Esophagus squamous epithelium (tissue), 5 donors: ENCODE measurements at places on chromosomes 4 and X. TPM values are rescaled to one million over a fixed set of nuclear protein-coding genes. Genes with fewer than 3 reads are reported as not detected.

GRCh38 chr4:154439224-154439623 is 52.4 kb downstream of the DCHS2 start:
- H3K4me3 ChIP-seq: no peak overlapping the region
- H3K36me3 ChIP-seq: no peaks in the 10 kb centered on the region
- H3K27me3 ChIP-seq: no peaks in the 10 kb centered on the region
- H3K27ac ChIP-seq: no peak overlapping the region

The HSFX4 gene
- total RNA-seq: not detected

- no peak overlapping the region for H3K27ac ChIP-seq
- H3K4me1 ChIP-seq: no peaks in the 10 kb centered on the region
- H3K4me3 ChIP-seq: no peak overlapping the region
- peaks cover 11% of the 10 kb centered on the region for H3K36me3 ChIP-seq
- H3K27me3 ChIP-seq: no peaks in the 10 kb centered on the region
- no peak for DNase-seq
These were observed 20.6 kb downstream of the SH3D19 start for GRCh38 chr4:151304755-151305154.

- peaks cover 6% of the 10 kb centered on the region for H3K4me1 ChIP-seq
- DNase-seq: no peak
These were observed 1.8 kb upstream of the ZCCHC4 start for GRCh38 chr4:25310803-25311166.

GRCh38 chr4:173379929-173380328 is 9.2 kb downstream of the SAP30 start:
- no peak for DNase-seq
- no peaks in the 10 kb centered on the region for H3K36me3 ChIP-seq
- H3K4me1 ChIP-seq: peaks cover 8% of the 10 kb centered on the region
- H3K27ac ChIP-seq: no peak overlapping the region
- no peak overlapping the region for H3K4me3 ChIP-seq

- no peaks in the 10 kb centered on the region for H3K4me1 ChIP-seq
- H3K4me3 ChIP-seq: peak overlapping the region; percentile 64
- no peaks in the 10 kb centered on the region for H3K36me3 ChIP-seq
- DNase-seq: no peak
- no peaks in the 10 kb centered on the region for H3K27me3 ChIP-seq
These were observed 721 bp upstream of the MAOA start for GRCh38 chrX:43655151-43656004.

DNA sequence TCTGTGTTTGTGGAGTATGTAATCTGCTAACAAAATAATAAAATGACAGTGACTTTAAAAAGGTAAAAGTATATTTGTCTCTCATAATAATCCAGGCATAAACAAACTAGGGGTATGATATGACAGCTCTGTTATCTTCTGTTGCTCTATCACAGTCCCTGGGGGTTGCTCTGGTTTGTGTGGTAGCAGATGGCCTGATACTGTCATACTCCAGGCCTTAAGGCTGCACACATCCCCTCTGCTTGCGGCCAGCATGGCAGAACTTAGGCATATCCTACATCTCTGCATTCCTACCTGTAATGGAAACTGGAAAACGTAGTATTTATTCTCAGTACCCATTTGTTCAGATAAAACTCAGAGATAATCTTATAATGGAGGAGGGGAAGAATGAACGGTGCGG is 117.9 kb upstream of the HAND2 start:
- DNase-seq: no peak
- H3K27ac ChIP-seq: no peak overlapping the region
- H3K36me3 ChIP-seq: no peaks in the 10 kb centered on the region
- no peak overlapping the region for H3K4me3 ChIP-seq
- no peaks in the 10 kb centered on the region for H3K27me3 ChIP-seq

The SYTL4 gene
- total RNA-seq: 5.5 TPM

GRCh38 chr4:155889031-155889793 is 14.3 kb upstream of the TDO2 start:
- DNase-seq: no peak
- H3K27me3 ChIP-seq: no peaks in the 10 kb centered on the region
- no peak overlapping the region for H3K27ac ChIP-seq
- no peaks in the 10 kb centered on the region for H3K36me3 ChIP-seq

GRCh38 chr4:53748328-53748772 is 157.1 kb upstream of the LNX1 start:
- peak; percentile 5 for DNase-seq
- no peak overlapping the region for H3K27ac ChIP-seq
- H3K27me3 ChIP-seq: no peaks in the 10 kb centered on the region
- no peaks in the 10 kb centered on the region for H3K4me1 ChIP-seq
- H3K36me3 ChIP-seq: no peaks in the 10 kb centered on the region

The XG gene
- 15.4 TPM for total RNA-seq

DNA sequence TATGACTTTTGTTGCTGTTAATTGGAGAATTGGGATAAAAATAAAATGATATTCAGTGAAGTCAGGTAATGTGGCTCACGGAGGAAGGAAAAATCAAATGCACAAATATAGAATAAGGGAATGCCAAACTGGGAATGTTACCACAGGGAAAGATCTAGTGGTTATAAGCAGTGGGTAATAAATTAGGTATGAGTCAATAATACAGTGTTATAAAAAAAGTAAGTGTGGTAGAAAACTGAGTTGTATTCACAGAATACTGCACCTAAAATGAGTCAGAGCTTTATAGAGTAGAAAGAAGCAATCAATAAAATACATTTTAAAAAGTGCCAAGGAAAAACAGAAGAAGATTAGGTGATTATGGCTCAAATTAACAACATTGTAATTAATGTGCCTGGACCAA is 34.5 kb downstream of the INTS12 start:
- H3K4me1 ChIP-seq: no peaks in the 10 kb centered on the region
- H3K36me3 ChIP-seq: no peaks in the 10 kb centered on the region
- H3K4me3 ChIP-seq: no peak overlapping the region
- H3K27me3 ChIP-seq: no peaks in the 10 kb centered on the region

DNA sequence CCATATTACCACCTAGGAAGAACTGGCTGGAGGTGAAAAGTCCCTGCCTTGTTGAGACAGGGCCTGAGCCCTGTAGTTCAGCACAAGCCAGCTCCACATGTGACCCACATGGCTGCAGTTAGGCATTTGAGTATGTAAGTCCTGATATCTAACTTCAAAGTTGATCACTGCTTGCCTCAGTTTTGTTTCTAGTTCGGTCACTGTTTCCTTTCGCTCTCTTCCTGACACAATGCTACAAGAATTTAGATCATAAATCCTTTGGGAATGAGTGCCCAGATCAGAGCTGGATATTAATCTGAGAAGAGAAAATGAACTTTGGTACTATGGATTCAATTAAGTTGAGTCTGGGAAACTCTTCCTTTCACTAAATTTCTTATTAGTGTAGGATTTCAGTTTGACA is 48.4 kb downstream of the AKAP4 start:
- H3K4me1 ChIP-seq: no peaks in the 10 kb centered on the region
- no peak overlapping the region for H3K4me3 ChIP-seq
- no peak for DNase-seq
- H3K36me3 ChIP-seq: no peaks in the 10 kb centered on the region

DNA sequence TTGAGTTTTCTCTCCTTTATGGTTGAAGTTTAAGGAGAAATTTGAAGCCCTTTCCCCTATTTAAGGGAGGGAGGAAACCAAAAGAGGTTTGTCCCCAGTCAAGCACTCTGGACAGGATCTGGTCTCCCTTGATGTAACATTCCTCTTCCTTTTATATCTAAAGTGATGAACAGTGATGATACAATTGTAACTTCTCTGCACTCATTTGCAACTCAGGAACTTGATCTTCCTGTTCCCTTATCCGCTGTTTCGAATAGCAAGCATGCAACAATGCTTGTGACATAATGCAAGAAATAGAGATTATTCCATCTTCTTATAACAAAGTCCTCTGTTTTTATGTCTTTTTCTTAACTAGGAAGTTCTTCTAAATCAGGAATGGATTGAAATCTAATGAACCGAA is 18.3 kb downstream of the ALPK1 start:
- H3K27me3 ChIP-seq: no peaks in the 10 kb centered on the region
- H3K36me3 ChIP-seq: no peaks in the 10 kb centered on the region
- H3K27ac ChIP-seq: no peak overlapping the region
- H3K4me3 ChIP-seq: no peak overlapping the region

- DNase-seq: no peak
- no peaks in the 10 kb centered on the region for H3K27me3 ChIP-seq
- no peak overlapping the region for H3K27ac ChIP-seq
- H3K36me3 ChIP-seq: no peaks in the 10 kb centered on the region
- no peak overlapping the region for H3K4me3 ChIP-seq
These were observed 34.6 kb downstream of the USP9X start for GRCh38 chrX:41119803-41120202.

The LINC00632 gene
- total RNA-seq: 0.83 TPM

The SULT1B1 gene
- 1.7 TPM for total RNA-seq

DNA sequence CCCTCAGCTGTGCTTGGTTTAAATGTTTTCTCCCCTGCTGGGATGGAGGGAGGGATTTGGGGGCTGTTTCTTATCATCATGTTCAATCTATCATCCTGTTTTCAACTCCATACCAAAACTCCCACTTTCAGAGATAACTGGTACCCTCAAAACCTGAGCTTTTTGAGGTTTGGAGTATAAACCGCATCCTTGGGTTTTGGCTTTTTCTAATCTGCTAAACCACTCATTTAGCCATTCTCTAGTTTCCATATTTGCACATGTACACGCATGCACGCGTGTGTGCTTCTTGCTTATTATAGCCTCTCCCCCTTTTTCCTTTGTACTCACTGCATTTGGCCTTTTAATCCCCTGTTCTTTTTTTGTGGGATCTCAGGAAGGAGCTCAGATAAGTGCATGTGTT is 116.7 kb upstream of the TEX13D start:
- no peaks in the 10 kb centered on the region for H3K27me3 ChIP-seq
- H3K27ac ChIP-seq: no peak overlapping the region
- H3K36me3 ChIP-seq: no peaks in the 10 kb centered on the region
- DNase-seq: no peak

The FAM47A gene
- total RNA-seq: not detected

- no peak for DNase-seq
- H3K4me3 ChIP-seq: no peak overlapping the region
- no peak overlapping the region for H3K27ac ChIP-seq
- H3K4me1 ChIP-seq: no peaks in the 10 kb centered on the region
- no peaks in the 10 kb centered on the region for H3K36me3 ChIP-seq
These were observed 77.7 kb downstream of the CC2D2A start for GRCh38 chr4:15547392-15547791.

The VCX3A gene
- not detected for total RNA-seq

The DIPK2B gene
- total RNA-seq: 11.6 TPM

DNA sequence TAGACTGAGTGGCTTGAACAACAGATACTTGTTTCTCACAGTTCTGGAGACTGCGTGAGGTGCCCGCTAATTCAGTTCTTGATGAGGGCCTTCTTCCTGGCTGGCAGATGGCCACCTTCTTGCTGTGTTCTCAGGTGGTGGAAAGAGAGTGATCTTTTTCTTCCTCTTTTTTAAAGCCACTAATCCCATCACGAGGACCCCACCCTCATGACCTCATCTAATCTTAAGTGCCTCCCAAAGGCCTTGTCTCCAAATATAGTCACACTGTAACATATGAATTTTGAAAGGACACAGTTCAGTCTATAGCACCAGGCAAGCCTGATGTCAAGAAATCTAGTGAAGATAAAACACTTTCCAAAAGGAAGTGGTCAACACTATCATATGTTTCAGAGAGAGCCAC is 12.4 kb downstream of the VAMP7 start:
- no peaks in the 10 kb centered on the region for H3K27me3 ChIP-seq
- no peaks in the 10 kb centered on the region for H3K4me1 ChIP-seq
- no peak overlapping the region for H3K4me3 ChIP-seq
- no peak overlapping the region for H3K27ac ChIP-seq
- no peaks in the 10 kb centered on the region for H3K36me3 ChIP-seq
- DNase-seq: no peak

- no peak for DNase-seq
- no peaks in the 10 kb centered on the region for H3K36me3 ChIP-seq
- peaks cover 48% of the 10 kb centered on the region for H3K27me3 ChIP-seq
- no peak overlapping the region for H3K27ac ChIP-seq
- peak overlapping the region; percentile 27 for H3K4me3 ChIP-seq
These were observed 370.9 kb upstream of the SMIM31 start for GRCh38 chr4:164383058-164383357.

DNA sequence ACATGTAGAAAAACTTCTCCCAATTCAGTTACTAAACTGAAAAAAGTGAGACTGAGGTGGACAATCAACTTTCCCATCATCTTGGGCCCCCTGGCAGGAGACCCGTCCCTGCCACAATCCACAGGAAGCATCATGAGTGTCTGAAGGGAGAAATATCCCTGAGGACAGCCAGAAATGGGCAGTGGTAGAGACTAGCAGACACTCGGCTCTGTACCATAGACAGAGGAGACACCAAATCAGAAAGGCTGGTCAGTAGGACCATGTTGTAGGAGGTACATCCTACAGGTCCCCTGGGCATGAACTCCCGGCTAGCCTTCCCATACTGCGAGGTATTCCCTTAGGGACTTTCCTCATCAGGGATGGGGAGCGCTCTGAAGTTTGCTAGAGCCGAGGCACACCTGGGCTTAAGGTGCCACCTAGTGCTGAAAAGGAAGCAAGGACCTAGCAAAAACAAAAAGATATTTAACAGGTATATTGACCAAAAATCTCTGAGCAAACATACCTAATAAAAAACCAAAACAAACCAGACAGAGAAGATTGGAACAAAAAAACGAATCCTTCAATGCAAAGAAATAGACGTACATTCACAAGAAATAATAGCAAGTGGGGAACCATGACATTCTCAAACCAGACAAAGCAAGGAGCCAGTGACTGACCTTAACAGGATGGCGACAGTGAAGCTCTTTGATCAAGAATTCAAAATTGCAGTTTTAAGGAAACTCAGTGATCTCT is 55.6 kb downstream of the HAUS3 start:
- H3K27me3 ChIP-seq: no peaks in the 10 kb centered on the region
- no peak overlapping the region for H3K4me3 ChIP-seq
- H3K4me1 ChIP-seq: no peaks in the 10 kb centered on the region
- no peaks in the 10 kb centered on the region for H3K36me3 ChIP-seq
- DNase-seq: no peak

The SPIN4 gene
- total RNA-seq: 14.8 TPM

The THAP9 gene
- 3.4 TPM for total RNA-seq

- DNase-seq: no peak
- H3K4me3 ChIP-seq: no peak overlapping the region
- H3K27me3 ChIP-seq: no peaks in the 10 kb centered on the region
These were observed 425.0 kb downstream of the MID1IP1 start for GRCh38 chrX:39226251-39226650.

- H3K36me3 ChIP-seq: no peaks in the 10 kb centered on the region
- peaks cover 4% of the 10 kb centered on the region for H3K4me1 ChIP-seq
- H3K27ac ChIP-seq: no peak overlapping the region
These were observed 36.9 kb downstream of the AMMECR1 start for GRCh38 chrX:110280954-110281353.

GRCh38 chrX:130840345-130840744 is 62.7 kb downstream of the ENOX2 start:
- no peak overlapping the region for H3K4me3 ChIP-seq
- H3K36me3 ChIP-seq: no peaks in the 10 kb centered on the region
- DNase-seq: no peak
- H3K27me3 ChIP-seq: no peaks in the 10 kb centered on the region
- no peaks in the 10 kb centered on the region for H3K4me1 ChIP-seq

DNA sequence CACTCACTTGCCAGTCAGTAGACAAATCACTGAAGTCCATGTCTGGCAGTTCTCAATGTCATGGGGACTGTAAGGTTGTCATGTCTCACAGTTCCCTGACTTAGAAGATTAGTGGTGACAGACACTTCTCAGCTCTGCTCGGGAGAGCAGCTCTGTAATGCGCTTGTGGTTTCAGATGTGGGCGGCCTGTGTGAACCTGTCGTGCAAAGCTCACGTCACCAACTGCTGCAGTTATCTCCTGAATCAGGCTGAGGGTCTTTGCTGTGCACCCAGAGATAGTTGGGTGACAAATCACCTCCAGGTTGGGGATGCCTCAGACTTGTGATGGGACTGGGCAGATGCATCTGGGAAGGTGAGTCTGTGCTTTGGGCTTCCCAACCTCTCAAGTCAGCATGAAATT is at the start of gene IL9R:
Gene IL9R (plus strand): TSS at position 261 of the 400 bp plus-strand sequence. CDS start 64 bp downstream, at position 325.
- no peak within 1 kb of the TSS for H3K4me3 ChIP-seq
- H3K27ac ChIP-seq: no peak within 1 kb of the TSS
- H3K27me3 ChIP-seq: no peaks in the 10 kb centered on the region
- DNase-seq: no peak
